ENCODE measurements at places on chromosomes 4 and X. TPM values are rescaled to one million over a fixed set of nuclear protein-coding genes. Genes with fewer than 3 reads are reported as not detected.

DNA sequence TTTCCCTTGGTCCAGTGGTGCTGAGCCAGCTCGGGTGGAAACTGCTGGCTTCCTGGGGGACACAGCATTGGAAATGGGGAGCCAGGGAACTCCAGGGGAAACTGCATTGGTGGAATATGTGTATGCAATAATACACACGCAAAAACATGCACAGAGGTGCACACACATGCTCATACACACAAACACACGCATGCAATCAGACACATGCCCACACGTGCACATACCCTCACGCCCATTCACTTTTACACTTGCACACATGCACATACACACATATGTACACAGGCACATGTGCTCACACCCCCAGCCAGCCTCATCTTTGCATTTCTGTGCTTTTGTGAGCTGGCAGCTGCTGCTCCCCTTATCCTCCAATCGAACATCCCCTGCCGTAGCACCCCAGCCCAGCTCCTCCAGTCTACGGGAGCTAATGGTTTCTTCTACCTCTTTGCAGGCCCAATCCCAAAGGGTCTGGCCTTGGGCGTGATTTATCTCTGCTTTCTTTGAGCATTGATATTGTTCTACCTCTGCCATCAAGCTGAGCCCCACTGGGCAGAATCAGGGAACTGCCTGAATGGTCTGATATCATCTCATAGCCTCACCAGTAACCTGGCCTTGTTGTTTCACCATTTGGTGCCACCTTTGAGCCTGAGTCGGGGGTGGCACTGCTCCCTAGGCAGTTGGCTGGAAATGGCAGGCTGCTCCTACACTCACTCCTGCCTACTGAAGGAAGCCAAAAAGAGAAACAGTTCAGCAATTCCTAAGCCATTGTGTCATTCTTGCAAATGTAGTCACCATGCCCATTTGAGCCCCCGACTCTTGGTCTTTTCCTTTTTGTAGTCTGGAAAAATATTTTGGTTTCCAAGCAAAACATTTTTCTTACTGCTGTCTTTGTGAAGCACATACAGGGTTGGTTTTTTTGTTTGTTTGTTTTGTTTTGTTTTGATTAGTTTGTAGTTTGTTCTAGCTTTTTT lies 104.4 kb upstream of the MAMLD1 start:
- no peak for DNase-seq

DNA sequence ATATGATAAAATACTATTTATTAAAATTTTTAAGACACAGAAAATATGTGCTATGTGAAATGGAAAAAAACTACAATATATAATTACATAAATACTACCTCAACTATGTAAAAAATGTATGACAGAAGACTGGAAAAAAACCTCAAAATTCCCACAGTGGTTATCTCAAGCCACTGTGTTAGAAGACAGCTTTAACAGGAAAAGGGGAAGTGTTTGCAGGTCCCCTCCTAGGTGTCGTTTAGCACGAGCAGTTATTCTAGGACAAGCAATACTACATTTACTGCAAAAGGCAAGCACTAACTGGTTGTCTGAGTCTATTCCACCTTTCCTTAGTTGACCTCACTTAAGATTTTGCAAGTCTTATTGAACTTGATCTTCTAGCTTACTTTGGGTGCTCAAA lies 44.9 kb upstream of the PHF8 start:
- DNase-seq = no peak

DNA sequence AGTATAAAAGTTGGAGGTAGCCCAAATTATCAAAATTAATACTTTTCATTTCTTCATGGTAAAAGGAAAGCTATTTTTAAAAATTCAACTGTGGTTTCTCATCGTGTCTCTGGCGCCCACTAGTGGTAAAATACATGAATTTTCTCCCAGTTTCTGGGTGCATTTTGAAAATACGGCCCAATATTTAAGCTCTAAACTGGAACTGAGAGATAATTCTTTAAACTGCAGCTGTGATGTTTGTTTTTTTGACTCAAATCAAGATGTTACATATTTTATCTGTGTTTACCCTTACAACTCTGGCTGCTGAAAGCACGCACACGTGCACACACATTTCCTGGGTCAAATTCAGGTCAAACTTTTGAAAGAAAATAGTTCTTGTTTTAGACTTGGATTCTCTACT lies 123.9 kb upstream of the ACSL4 start:
- DNase-seq = peak; percentile 4

PDGFRA gene
- total RNA-seq = 50.3 TPM

- DNase-seq = no peak
These were observed 60.4 kb downstream of the CLCN4 start for GRCh38 chrX:10217198-10217597.

DNA sequence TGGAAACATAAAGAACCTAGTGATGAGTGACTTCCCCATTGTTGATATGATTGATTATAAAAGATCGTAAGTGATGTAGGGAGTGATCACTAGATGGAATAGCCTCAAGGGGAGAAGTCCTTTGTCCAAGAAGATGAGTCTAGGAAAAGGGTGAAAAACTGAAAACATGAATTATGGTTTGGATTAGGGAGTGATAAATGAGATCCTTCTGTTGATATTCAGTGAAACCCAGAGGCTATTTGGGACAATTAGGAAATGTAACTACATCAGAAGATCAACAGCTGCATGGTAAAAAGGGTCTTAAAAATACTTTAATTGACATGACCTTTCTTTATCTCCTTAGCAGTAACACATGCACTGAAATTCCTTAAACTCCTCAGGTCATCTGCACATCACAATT lies 124.0 kb upstream of the UNC5C start:
- DNase-seq = no peak

GRCh38 chr4:11397819-11398610 lies 30.7 kb downstream of the HS3ST1 start:
- DNase-seq = no peak
